ENCODE measurements at places on chromosomes 12 and 14. TPM values are rescaled to one million over a fixed set of nuclear protein-coding genes. Genes with fewer than 3 reads are reported as not detected.

GRCh38 chr12:131776237-131776889 lies 51.8 kb upstream of the MMP17 start:
- H3K27ac ChIP-seq, result no peak overlapping the region
- DNase-seq, result no peak
- H3K27me3 ChIP-seq, result no peaks in the 10 kb centered on the region
- H3K4me1 ChIP-seq, result no peaks in the 10 kb centered on the region
- H3K36me3 ChIP-seq, result peaks cover 19% of the 10 kb centered on the region

- no peak for DNase-seq
- H3K27ac ChIP-seq, result no peak overlapping the region
- no peaks in the 10 kb centered on the region for H3K4me1 ChIP-seq
- no peaks in the 10 kb centered on the region for H3K27me3 ChIP-seq
Measured at GRCh38 chr12:42015051-42015461, 129.6 kb downstream of the GXYLT1 start.

DNA sequence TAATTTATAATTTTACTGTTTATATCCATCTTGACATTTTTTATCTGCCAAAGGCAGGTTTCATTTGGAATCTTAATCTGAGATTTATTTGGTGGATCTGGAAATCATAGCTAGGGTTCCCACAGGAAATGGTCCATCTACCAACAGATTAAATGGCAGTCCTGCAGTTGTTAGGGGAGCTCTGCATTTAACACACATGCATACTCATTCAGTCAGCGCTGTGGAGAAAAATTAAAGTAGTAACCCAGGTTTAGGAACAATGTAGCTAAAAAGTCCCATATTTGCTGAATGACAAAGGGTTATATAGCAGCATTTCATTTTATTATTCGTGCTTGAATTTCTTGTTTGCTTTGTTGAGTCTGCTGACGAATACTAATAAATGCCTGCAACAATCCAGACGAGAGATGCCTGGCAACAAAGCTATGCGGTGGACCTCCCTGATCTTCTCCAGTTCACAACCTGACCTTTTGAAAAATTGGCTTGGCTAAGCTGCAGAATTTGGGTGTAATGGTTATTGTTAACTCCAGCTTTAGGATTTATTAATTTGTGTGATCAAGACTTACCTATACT lies 59.8 kb downstream of the MIPOL1 start:
- no peaks in the 10 kb centered on the region for H3K27me3 ChIP-seq
- H3K36me3 ChIP-seq, result no peaks in the 10 kb centered on the region
- no peak overlapping the region for H3K27ac ChIP-seq
- DNase-seq, result no peak
- H3K4me1 ChIP-seq, result peaks cover 4% of the 10 kb centered on the region

DNA sequence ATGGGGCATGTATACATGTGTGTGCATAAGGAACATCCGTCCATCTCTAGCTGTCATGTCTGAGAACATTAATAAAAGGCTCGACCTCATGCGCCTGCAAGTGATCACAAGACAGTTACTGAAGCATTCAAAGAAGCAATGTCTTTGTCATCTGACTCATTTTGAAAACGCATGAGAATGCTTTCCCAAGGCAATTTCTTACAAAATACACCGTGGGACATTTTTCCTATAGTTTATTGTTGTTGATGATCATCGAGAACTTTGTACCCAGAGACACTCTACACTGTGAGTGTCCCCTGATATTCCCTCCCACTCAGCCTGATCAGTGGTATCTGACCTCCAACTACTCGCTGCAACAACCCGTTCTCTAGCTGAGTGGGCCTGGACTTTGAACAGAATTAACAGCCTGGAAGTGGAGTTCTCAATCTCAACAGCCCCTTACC lies 68.1 kb downstream of the ETV6 start:
- no peaks in the 10 kb centered on the region for H3K36me3 ChIP-seq
- H3K27ac ChIP-seq, result no peak overlapping the region
- no peaks in the 10 kb centered on the region for H3K27me3 ChIP-seq
- DNase-seq, result no peak
- peaks cover 45% of the 10 kb centered on the region for H3K4me1 ChIP-seq

DNA sequence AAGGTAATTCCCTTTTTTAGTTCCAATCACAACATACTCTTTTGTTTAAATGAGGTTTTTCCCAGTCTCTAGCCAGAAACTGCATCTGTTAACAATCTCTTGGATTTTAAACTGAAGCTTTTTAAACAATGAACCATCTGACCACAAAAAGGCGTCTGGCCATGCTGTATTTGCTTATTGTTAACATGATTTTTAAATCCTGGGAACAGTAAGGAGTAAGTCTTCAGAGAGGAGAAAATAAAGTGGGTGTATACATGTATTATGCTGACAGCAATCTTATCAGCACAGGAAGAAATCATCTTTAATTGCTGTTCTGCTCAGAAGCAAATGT lies 106.2 kb downstream of the DAAM1 start:
- no peaks in the 10 kb centered on the region for H3K4me1 ChIP-seq
- no peak overlapping the region for H3K4me3 ChIP-seq
- no peaks in the 10 kb centered on the region for H3K27me3 ChIP-seq
- no peaks in the 10 kb centered on the region for H3K36me3 ChIP-seq
- no peak for DNase-seq

- peak; percentile 74 for DNase-seq
- H3K4me1 ChIP-seq, result no peaks in the 10 kb centered on the region
- no peaks in the 10 kb centered on the region for H3K36me3 ChIP-seq
- H3K4me3 ChIP-seq, result peak within 1 kb of the TSS; percentile 61
- peak within 1 kb of the TSS; percentile 51 for H3K27ac ChIP-seq
Measured at GRCh38 chr12:96193725-96194575, at the start of gene ELK3. Gene ELK3 (plus strand): TSS chr12:96194375.

GRCh38 chr14:42513837-42514236 lies 907.2 kb downstream of the LRFN5 start:
- DNase-seq, result no peak
- no peaks in the 10 kb centered on the region for H3K36me3 ChIP-seq
- no peak overlapping the region for H3K27ac ChIP-seq
- H3K4me3 ChIP-seq, result no peak overlapping the region
- H3K27me3 ChIP-seq, result no peaks in the 10 kb centered on the region

- no peak overlapping the region for H3K4me3 ChIP-seq
- no peak for DNase-seq
- no peaks in the 10 kb centered on the region for H3K27me3 ChIP-seq
- H3K36me3 ChIP-seq, result no peaks in the 10 kb centered on the region
Measured at GRCh38 chr12:106987846-106988245, 900 bp upstream of the MTERF2 start.

DNA sequence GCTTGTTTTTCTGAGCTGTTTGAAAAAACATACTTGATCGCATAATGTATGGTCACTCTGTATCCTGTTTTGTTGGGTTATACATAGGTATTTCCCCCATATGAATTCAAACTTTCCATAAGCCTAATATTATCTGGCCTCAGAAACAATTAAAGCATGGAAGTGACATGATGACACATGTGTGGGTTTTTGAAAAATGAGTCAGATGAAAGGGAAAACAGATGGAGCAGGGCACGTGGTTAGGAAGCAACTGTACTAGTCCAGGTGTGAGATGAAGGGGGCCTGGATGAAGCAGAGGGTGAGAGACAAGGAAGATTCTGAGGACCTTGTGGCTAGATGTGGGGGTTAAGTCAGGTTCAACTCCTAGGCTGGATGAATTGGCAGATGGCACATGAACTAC lies 92.7 kb upstream of the DNM1L start:
- no peaks in the 10 kb centered on the region for H3K27me3 ChIP-seq
- H3K4me1 ChIP-seq, result peaks cover 18% of the 10 kb centered on the region
- peaks cover 22% of the 10 kb centered on the region for H3K36me3 ChIP-seq
- no peak for DNase-seq
- H3K4me3 ChIP-seq, result no peak overlapping the region
- H3K27ac ChIP-seq, result no peak overlapping the region

- H3K36me3 ChIP-seq, result no peaks in the 10 kb centered on the region
- no peak overlapping the region for H3K4me3 ChIP-seq
- no peak overlapping the region for H3K27ac ChIP-seq
- H3K4me1 ChIP-seq, result peaks cover 3% of the 10 kb centered on the region
Measured at GRCh38 chr14:68367536-68367935, 425.3 kb downstream of the ZFP36L1 start.

DNA sequence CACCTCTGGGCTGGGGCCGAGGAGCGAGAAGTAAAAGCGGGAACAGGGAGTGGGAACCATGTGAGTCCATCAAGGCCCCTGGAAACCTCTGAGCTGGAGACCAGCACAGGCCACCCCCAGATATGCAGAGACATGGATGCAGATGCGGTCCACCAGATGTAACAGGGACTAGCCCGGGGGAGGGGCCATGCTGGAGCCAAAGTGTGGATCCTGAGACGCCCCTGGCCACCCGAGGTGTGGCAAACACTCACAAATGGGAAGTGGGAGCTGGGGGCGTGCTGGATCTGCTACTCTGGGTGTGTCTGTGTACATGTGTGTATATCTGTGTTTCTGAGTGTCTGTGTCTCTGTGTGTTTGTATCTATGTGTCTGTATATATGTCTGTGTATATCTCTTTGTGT lies 12.8 kb downstream of the MYL2 start:
- H3K4me3 ChIP-seq, result no peak overlapping the region
- no peak for DNase-seq
- H3K4me1 ChIP-seq, result no peaks in the 10 kb centered on the region
- H3K27ac ChIP-seq, result no peak overlapping the region
- no peaks in the 10 kb centered on the region for H3K27me3 ChIP-seq

DNA sequence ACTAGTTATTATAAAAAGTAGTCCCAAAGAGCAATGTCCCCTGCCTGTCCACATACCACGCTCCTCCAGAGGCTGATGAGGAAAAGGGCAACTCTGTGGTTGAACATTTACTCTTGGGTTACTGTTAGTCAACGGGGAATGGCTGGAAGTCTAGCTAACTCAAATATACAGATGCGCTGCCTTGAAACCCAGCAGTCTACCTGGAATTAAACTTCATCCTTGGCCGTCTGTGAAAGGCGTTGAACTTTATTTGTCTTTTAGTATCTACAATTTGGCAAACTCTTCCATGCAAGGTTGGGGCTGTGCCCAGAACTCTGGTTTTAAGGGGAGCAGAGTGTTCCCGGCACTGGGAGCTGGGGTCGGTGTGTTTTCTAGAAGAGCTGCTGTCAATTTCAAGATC lies 3.9 kb upstream of the MEG3 start:
- H3K4me1 ChIP-seq, result peaks cover 11% of the 10 kb centered on the region
- H3K27ac ChIP-seq, result no peak overlapping the region
- DNase-seq, result no peak
- no peak overlapping the region for H3K4me3 ChIP-seq
- no peaks in the 10 kb centered on the region for H3K36me3 ChIP-seq

DNA sequence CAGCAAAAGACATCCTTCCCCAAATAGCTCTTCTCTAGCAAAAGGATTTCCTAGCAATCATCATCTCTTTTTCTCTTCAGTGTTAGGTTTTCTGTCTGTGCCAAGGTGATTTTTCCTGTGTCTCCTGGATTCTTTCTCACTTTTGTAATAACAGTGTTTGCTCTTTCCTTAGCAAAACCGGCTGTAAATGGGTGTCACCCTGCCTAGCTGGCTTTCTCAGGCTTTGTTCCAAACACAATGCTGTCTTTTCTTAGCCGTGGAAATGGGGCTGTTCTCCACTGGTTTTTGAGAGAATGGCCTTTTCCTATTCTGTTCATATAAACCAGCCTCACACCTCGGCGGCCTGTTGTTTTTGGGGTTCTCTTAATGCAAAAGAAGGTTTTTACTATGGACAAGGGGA lies 21.9 kb downstream of the JDP2 start:
- H3K27me3 ChIP-seq, result no peaks in the 10 kb centered on the region
- H3K4me3 ChIP-seq, result no peak overlapping the region
- peaks cover 46% of the 10 kb centered on the region for H3K4me1 ChIP-seq
- peak overlapping the region; percentile 43 for H3K27ac ChIP-seq
- no peaks in the 10 kb centered on the region for H3K36me3 ChIP-seq
- no peak for DNase-seq

DNA sequence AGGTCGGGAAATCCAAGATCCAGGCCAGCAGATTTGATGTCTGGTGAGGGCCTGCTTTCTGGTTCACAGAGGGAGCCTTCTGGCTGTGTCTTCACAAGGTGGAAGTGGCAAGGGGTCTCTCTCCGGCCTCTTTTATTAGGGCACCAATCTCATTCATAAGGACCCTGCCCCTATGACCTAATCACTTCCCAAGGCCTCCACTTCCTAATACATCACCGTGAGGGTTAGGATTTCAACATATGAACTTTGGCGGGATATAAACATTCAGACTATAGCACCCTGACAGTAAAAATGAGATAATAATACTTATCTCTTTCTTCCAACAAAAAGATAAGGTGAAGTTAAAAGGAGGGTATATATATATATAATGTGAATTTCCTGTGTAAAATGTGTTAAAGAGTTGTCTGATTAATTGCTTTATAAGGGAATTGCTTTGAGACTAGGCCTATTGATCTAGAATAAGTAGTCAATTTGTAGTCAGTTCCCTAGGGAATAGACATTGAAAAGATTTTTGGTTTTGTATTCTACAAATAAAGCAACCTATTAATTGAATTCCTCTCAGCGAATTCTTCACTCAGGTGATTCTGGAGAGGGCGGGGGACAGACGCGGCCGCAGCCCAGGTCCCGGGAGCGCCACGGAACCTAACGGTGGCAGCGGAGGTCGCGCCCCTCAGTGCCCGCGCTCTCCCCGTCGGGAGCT lies 516 bp upstream of the LGALS3 start:
- H3K36me3 ChIP-seq, result no peaks in the 10 kb centered on the region
- H3K27ac ChIP-seq, result peak overlapping the region; percentile 82
- no peaks in the 10 kb centered on the region for H3K27me3 ChIP-seq
- DNase-seq, result no peak

DNA sequence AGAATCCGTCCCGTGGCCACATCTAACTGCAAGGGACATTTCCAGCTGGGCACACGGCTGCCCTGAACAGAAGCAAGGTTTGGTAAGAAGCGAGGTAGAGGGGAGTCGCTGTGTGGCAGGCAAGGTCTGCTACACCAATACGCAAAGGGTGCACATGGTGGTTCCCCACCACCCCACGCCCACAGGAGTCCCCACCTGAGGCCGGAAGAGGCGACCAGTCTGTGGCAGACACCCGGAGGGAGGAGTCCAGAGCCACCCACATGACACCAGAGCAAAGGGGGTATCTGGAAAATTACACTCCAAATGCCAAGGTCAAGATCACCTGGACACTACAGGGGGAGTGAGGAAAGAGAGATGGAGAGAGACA lies 47.1 kb upstream of the GALNT9 start:
- H3K27me3 ChIP-seq, result no peaks in the 10 kb centered on the region
- H3K36me3 ChIP-seq, result no peaks in the 10 kb centered on the region
- no peak overlapping the region for H3K4me3 ChIP-seq
- no peak for DNase-seq

Gene BCL11B
- total RNA-seq, result 0.12 TPM

Gene NR1H4
- 61.5 TPM for total RNA-seq
